ENCODE measurements at places on chromosomes 4 and X. TPM values are rescaled to one million over a fixed set of nuclear protein-coding genes. Genes with fewer than 3 reads are reported as not detected.

The TCEAL7 gene
- total RNA-seq = 1.1 TPM

DNA sequence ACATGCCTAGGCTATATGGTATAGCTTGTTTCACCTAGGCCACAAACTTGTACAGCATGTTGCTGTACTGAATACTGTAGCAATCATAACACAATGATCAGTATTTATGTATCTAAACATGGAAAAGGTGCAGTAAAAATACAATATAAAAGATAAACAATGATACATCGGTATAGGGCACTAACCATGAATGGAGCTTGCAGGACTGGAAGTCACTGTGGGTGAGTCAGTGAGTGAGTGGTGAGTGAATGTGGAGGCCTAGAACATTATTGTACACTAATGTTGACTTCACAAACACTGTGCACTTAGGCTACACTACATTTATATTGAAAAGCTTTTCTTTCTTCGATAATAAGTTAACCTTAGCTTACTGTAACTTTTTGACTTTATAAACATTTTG, 45.6 kb upstream of the ANK2 start:
- no peak overlapping the region for H3K27ac ChIP-seq
- H3K27me3 ChIP-seq = no peaks in the 10 kb centered on the region
- H3K4me1 ChIP-seq = no peaks in the 10 kb centered on the region
- no peaks in the 10 kb centered on the region for H3K36me3 ChIP-seq

- no peak for DNase-seq
- H3K4me1 ChIP-seq = no peaks in the 10 kb centered on the region
- no peak overlapping the region for H3K4me3 ChIP-seq
- H3K27me3 ChIP-seq = no peaks in the 10 kb centered on the region
- H3K36me3 ChIP-seq = no peaks in the 10 kb centered on the region
- no peak overlapping the region for H3K27ac ChIP-seq
Measured at GRCh38 chr4:136643416-136643815, 888.9 kb downstream of the PCDH18 start.

DNA sequence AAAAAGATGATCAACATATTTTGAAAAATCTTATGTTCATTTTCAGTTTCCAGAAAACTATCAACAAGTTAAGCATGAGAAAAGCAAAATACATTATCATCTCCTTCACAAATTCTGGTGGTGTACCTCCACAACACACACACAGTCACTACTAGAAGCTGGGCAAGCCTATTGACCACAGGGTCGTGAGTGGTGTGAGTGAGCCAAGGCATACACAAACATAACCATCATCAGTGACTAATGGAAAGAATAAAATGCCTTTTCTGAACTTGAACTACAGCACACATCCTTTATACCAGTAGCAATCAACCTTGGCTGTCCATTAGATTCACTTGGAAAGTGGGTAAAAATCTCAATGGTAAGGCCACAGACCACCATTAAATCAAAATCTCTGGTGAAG, 180.2 kb downstream of the FAM47B start:
- no peaks in the 10 kb centered on the region for H3K4me1 ChIP-seq
- no peaks in the 10 kb centered on the region for H3K27me3 ChIP-seq
- H3K36me3 ChIP-seq = no peaks in the 10 kb centered on the region
- no peak overlapping the region for H3K27ac ChIP-seq
- DNase-seq = no peak
- no peak overlapping the region for H3K4me3 ChIP-seq

The LRP2BP gene
- 0.61 TPM for total RNA-seq

- H3K4me3 ChIP-seq = no peak overlapping the region
- no peaks in the 10 kb centered on the region for H3K27me3 ChIP-seq
- DNase-seq = no peak
Measured at GRCh38 chrX:150913511-150913910, 15.0 kb upstream of the CD99L2 start.

DNA sequence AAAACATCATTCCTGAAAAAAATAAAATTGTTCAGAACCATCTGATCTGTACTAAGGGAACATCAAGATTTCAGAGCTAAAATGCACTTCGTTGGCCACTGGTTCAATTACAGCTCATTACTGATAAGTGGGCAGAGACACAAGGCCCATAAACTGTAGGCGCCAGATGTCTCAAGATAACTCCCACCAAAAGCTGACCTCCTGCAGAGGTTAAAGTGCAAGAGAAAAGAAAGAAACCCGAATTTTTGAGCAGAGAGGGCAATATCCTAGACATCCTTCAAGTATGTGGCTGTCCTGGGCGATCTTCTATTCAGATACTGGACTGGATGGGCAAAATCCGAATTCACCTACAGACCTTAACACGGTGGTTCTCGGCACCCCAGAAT, 660 bp downstream of the GEMIN8 start:
- H3K4me3 ChIP-seq = peak overlapping the region; percentile 75
- no peaks in the 10 kb centered on the region for H3K36me3 ChIP-seq
- peaks cover 30% of the 10 kb centered on the region for H3K4me1 ChIP-seq
- H3K27ac ChIP-seq = peak overlapping the region; percentile 79

GRCh38 chr4:82648356-82648755, 86.6 kb upstream of the TMEM150C start:
- no peak overlapping the region for H3K27ac ChIP-seq
- DNase-seq = no peak
- no peak overlapping the region for H3K4me3 ChIP-seq
- H3K4me1 ChIP-seq = no peaks in the 10 kb centered on the region
- H3K27me3 ChIP-seq = no peaks in the 10 kb centered on the region

The GLUD2 gene
- total RNA-seq = 0.62 TPM

GRCh38 chrX:123088331-123088730, 95.7 kb upstream of the GRIA3 start:
- no peaks in the 10 kb centered on the region for H3K36me3 ChIP-seq
- H3K4me3 ChIP-seq = no peak overlapping the region
- no peak for DNase-seq
- H3K27ac ChIP-seq = no peak overlapping the region
- no peaks in the 10 kb centered on the region for H3K4me1 ChIP-seq
- no peaks in the 10 kb centered on the region for H3K27me3 ChIP-seq

- no peaks in the 10 kb centered on the region for H3K36me3 ChIP-seq
- no peaks in the 10 kb centered on the region for H3K27me3 ChIP-seq
Measured at GRCh38 chr4:152588869-152589268, 53.0 kb upstream of the FBXW7 start.

GRCh38 chr4:105014234-105014633, 132.4 kb upstream of the TET2 start:
- no peaks in the 10 kb centered on the region for H3K4me1 ChIP-seq
- H3K27me3 ChIP-seq = no peaks in the 10 kb centered on the region
- DNase-seq = no peak
- H3K36me3 ChIP-seq = no peaks in the 10 kb centered on the region
- no peak overlapping the region for H3K4me3 ChIP-seq
- no peak overlapping the region for H3K27ac ChIP-seq

The TBC1D9 gene
- total RNA-seq = 1.9 TPM

DNA sequence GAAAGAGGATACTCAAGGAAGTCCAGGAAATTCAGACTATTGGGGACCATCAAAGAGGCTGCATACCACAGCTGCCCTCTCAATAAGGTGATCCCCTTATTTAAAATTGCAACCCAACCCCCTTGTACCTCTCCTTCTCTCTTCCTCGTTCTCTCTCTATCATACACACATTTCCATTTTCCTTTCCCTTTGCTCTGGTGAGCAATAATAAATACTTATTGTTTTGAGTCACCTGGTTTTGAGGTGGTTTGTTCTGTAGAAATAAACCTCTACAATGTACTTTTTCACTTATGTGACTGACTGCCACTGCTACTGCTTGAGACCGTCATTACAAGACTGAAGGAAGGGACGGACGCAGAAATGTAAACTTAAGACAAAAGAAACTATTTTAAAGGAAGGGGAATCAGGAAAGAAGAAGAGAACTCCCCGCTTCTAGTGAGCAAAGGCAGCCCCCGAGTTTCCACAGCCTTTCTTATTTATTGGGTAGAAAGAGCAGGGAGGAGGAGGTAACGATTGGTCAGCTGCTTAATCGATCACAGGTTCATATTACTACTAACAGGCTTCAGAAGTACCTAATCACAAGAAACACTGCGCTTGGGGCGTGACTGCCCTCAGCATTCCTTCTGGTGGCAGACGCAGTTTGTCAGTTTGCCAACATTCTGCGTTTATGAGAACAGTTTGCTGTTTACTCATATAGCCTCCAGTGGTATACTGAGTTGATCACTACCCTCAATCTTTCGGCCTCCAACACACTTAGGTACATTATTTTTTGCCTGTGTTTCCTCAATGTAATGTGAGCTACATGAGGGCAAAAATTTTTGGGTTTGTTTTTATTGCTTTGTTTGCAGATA, 16.9 kb upstream of the TMEM165 start:
- H3K36me3 ChIP-seq = no peaks in the 10 kb centered on the region
- DNase-seq = no peak
- H3K4me3 ChIP-seq = no peak overlapping the region
- no peaks in the 10 kb centered on the region for H3K4me1 ChIP-seq
- H3K27me3 ChIP-seq = no peaks in the 10 kb centered on the region

- peak; percentile 55 for DNase-seq
- no peak overlapping the region for H3K4me3 ChIP-seq
- no peaks in the 10 kb centered on the region for H3K4me1 ChIP-seq
Measured at GRCh38 chrX:11537141-11537540, 128.6 kb downstream of the ARHGAP6 start.

The REELD1 gene
- not detected for total RNA-seq

GRCh38 chr4:24937176-24937916, 24.5 kb upstream of the CCDC149 start:
- DNase-seq = no peak
- no peak overlapping the region for H3K4me3 ChIP-seq
- no peak overlapping the region for H3K27ac ChIP-seq
- no peaks in the 10 kb centered on the region for H3K4me1 ChIP-seq
- H3K27me3 ChIP-seq = no peaks in the 10 kb centered on the region
- H3K36me3 ChIP-seq = no peaks in the 10 kb centered on the region

The CLGN gene
- total RNA-seq = 0.29 TPM

DNA sequence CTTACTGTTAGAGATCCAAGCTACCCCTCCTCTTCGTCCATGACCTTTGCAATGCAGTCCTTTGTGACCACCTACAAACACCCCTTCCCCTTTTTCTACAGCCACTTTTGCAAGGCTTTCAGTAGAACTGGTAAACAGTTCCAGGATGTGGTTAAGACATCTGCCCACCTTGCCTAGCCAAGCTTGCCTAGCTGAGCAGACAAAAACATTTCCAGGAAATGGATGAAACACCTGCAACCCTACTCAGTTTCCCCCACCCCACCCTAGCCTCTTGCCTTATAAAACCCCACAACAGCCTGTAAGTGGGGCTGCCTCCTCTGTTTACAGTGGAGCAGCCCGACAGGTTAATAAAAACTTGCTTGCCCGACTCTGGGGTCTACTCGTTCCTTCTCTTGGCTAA, 133.8 kb downstream of the ZC4H2 start:
- no peaks in the 10 kb centered on the region for H3K27me3 ChIP-seq
- H3K36me3 ChIP-seq = no peaks in the 10 kb centered on the region
- no peak overlapping the region for H3K27ac ChIP-seq
- DNase-seq = no peak
- no peak overlapping the region for H3K4me3 ChIP-seq
- no peaks in the 10 kb centered on the region for H3K4me1 ChIP-seq

- no peaks in the 10 kb centered on the region for H3K27me3 ChIP-seq
- no peak for DNase-seq
- no peak overlapping the region for H3K4me3 ChIP-seq
- H3K27ac ChIP-seq = no peak overlapping the region
Measured at GRCh38 chr4:41853973-41854372, 81.3 kb upstream of the TMEM33 start.

The SPIN2A gene
- total RNA-seq = not detected

DNA sequence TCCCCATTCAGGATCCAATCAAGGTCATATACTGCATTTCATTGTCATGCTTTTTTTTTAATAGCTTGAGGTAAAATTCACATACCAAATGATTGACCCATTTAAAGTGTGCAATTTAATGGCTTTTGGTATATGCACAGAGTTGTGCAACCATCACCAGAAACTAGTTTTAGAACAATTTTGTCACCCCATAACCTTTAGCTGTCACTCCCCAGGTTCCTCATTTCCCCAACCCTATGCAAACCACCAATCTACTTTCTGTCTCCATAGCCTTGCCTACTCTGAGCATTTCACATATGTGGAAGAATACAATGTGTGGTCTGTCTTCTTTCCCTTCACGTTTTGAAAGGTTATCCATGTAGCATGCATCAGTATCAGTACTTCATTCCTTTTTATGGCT, 1.4 kb upstream of the SMAD1 start:
- no peaks in the 10 kb centered on the region for H3K36me3 ChIP-seq
- H3K4me3 ChIP-seq = no peak overlapping the region
- no peak for DNase-seq
- H3K27me3 ChIP-seq = no peaks in the 10 kb centered on the region
- no peak overlapping the region for H3K27ac ChIP-seq
